ENCODE measurements at places on chromosomes 12 and 14.
A peak's percentile ranks its signal among the peaks of the same experiment; 100 is the strongest.

DNA sequence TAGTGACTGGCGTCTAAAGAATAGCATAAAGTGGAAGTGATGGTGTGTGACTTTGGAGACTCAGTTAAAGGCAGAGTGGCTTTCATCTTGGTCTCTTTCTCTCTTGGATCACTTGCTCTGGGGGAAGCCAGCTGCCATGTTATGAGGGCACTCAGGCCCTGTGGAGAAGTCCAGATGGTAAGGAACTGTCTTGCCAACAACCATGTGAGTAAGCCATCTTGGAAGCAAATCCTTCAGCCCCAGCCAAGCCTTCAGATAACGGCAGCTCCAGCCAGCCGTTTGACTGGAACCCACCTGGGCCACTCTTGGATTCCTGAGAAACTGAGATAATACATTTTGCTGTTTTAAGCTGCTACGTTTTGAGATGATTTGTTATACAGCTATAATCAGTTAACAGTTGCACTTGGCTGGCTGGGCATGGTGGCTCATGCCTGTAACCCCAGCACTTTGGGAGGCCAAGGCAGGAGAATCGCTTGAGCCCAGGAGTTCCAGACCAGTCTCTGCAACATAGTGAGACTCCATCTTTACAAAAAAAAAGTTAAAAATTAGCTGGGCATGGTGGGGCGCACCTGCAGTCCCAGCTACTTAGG lies 7.7 kb upstream of the LRRC23 start:
- DNase-seq = no peak

- no peak for DNase-seq
Observed at GRCh38 chr14:72600551-72601330, 293.2 kb downstream of the DPF3 start.

GRCh38 chr14:100813291-100813690 lies 12.6 kb upstream of the MEG3 start:
- no peak for DNase-seq

GRCh38 chr12:124796303-124796960 lies 67.2 kb downstream of the SCARB1 start:
- no peak for DNase-seq

- DNase-seq = no peak
Observed at GRCh38 chr14:85579942-85580341, 50.0 kb downstream of the FLRT2 start.

DNA sequence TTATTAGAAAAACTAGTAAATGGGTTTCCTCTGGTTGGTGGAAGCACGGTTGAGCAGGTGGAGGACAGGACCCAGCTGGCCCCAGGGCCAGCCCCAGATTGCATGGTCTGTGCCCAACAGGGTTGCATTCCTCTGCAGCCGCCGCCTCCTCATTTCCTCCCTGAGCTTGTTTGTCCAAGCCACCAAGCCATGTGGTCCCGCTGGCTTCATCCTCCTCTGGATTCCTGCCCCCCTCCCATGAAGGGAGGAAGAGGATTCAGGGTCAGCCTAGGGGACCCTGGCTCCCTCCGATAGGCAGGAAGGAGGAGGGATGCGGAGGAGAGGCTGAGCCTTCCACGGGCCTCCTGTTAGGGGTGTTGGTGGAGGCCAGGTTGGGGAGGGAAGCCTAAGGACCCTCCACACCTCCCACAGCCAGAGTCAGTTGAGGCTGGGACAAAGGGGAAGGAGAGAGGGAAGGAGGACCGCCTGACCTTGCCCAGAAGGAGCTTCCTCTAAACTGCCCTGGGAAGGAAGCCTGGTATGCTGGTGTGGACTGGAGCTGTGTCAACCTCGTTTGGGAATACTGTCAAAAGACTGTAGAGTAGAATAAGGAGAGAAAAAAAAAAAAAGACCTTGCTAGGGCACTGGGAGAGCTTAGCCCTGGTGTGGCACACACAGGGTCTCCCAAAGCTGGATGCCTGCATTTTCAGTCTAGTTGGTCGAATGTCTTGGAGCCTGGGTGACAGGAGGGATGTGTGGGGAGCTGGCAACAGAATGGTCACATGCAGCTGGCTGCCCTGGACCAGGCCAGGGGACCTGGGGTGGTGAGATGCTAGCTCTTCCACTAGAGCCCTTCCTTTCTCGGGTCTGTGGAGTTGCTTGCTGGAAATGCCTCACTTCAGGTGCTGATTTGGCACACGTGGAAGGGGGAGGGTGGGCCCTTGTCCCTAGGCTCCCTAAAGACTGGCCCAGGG lies 42.4 kb downstream of the PLEKHG3 start:
- no peak for DNase-seq

DNA sequence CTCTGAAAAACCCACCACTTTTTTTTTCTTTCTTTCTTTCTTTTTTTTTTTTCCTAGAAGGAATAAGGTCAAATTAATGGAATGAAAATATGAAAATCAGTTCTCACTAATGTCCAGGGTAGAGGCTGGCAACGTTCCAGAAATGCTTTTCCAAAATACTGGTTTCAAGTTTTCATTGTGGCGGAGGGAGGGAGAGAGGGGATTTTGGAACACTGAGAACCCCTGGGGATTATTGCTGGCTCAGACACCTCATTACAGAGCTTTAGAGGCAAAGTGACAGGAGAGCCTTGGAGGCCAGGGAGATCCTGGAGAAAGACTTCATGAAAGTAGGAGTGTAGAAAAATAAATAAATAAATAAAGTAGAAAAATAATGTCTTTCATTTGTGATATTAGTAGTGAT lies 45.4 kb downstream of the ALX1 start:
- no peak for DNase-seq

DNA sequence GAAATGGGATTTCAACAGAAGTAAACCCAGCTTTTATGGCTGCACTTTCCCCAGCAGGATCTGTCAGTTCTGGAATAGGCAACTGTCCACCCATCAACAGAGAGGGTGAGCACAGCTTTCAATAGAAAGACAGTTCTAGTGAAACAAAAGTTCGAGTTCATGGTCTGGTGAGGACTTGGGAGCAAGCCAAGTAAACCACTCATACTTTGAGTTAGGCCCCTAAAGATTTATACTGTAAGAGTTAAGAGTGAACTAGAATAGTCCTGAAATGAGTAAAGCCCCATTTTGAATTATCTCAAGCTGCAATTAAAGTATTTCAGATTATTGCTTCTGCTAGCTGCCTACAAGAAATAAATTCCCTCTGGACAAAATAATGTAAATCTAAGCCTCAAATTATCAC lies 82.6 kb downstream of the METTL25 start:
- DNase-seq = no peak

DNA sequence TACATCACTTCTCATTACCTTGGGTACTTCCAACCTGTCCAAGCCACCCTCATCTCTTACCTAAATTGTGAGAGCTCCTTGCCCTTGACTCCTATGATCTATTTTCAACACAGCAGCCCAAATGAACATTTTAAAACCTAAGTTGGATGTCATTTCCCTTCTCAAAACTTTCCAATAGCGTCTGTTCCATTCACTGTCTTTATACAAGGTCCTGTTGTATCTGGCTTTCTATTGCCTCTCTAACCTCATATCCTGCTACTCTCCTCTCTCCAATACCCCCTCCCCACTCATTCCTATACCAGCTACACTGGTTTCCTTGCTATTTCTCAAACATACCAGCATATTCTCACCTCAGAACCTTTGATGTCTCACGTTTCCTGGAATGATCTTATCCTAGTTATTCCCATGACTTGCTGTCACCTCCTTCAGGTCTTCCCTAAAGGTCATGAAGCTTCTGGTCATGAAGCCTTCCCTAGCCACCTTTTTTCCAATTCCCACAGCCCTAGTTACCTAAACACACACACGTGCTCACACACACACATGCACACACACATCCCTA lies 4.1 kb upstream of the KANSL2 start:
- DNase-seq = no peak

GRCh38 chr14:29262979-29263378 lies 496.4 kb downstream of the FOXG1 start:
- no peak for DNase-seq

DNA sequence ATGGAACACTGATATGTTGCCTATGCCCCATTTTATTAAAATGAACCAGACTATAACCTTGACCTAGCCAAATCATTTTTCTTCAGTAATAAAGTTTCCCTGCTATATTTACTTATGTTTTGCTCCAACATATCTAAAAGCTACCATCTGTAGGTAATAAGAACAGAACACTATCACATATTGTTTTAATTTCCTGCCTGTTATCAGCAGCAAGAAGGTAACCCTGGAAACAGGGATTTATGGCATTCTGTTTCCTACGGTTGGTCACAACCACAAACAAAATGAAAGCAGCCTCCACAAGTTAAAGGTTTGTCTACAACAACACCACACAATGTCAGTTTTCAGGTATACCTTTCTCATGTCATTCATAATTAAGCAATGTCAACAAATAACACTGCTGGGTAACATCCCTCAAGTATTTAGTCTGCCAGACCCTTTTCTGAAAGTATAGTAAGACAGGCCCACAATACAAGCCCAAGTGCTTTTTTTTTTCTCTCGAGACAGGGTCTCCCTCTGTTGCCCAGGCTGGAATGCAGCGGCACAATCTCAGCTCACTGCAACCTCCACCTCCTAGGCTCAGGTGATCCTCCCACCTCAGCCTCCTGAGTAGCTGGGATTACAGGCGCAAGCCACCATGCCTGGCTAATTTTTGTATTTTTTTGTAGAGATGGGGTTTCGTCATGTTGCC lies 25.5 kb downstream of the GCH1 start:
- DNase-seq = peak; percentile 32

DNA sequence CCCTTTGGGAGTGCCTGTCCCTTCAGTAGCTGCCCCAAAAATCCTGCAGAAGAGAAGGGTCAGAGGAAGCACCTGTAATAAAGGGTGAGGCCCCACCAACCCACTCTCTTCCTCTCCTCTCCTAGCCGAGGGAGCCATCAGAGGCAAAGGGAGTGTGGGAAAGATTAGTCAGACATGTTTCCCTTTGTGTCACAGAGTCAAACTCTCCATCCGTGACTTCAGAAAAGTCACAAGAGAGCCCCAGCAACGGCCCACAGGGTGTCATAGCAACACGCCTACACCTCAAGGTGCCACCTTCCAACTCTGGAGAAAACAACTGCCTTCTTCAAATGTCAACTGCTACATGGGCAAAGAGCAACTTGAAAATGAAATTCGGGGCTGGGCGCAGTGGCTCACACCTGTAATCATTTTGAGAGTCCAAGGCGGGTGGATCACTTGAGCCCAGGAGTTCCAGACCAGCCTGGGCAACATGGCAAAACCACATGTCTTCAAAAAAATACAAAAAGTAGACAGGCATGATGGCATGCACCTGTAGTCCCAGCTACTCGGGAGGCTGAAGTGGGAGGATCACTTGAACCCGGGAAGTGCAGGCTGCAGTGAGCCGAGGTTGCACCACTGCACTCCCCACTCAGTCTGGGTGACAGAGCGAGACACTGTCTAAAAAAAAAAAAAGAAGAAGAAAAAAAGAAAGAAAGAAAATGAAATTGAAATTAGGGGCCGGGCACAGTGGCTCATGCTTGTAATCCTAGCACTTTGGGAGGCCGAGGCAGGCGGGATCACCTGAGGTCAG lies 17.7 kb upstream of the CD27 start:
- no peak for DNase-seq

GRCh38 chr12:124096869-124097434 lies 123.9 kb downstream of the ZNF664 start:
- no peak for DNase-seq

DNA sequence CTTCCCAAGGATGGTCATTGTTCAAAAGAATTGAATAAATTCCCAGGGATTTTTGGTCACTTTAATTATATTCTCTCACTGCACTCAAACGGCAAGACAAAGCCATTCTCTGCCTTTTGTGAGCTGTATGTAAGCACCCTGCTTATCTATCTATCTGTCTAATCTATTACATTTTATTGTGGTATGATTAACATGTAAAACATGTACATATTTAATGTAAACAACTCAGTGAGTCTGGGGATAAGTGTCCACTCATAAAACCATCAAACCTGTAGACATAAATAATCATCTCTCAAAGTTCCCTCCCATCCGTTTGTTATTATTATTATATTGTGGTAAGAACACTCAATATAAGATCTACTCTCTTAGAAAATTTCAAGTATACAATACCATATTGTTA lies 167.1 kb downstream of the CAND1 start:
- DNase-seq = peak; percentile 54

DNA sequence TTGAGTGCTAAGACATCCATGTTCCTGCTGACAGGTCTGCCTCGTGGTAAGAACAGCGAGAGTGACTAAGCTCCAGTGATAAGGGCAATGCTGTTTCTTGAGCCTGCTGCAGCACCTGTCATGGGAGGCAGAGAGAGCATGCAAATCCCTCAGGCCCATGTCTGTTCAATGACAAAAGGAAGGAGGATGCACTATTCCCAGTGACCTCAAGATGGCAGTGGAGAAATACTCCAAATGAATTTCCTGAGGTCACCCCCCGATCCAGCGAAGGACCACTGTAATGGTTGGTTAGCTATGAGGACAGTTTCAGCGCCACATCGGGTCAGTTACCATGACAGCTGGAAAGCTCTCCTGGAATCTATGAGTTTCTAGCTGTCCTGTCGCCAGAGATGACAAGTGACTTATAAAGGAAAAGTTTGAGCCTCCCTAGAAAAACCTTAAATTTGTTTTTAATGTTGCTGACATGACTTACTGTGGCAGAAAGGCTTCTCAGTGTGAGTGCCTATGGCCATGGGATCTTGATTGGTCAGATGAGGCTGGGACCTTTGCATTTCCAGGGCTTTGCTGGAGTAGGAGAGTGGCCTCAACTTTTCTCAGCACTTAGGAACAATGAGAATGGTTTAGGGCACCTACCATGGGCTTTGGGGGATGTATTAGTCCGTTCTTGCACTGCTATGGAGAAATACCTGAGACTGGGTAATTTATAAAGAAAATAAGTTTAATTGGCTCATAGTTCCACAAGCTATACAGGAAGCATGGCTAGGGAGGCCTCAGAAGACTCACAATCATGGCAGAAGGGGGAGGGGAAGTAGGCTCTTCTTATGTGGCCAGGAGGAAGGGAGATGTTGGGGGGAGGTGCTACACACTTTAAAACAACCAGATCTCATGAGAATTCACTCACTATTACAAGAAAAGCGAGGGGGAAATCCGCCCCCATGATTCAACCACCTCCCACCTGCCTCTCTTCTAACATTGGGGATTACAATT lies 88.0 kb upstream of the TMEM260 start:
- peak; percentile 48 for DNase-seq

GRCh38 chr12:63843254-63843720 lies 1.2 kb upstream of the SRGAP1 start:
- DNase-seq = no peak

- no peak for DNase-seq
Observed at GRCh38 chr12:49279706-49280159, 14.9 kb downstream of the TUBA1C start.

- no peak for DNase-seq
Observed at GRCh38 chr12:685388-685787, 22.1 kb upstream of the NINJ2 start.

DNA sequence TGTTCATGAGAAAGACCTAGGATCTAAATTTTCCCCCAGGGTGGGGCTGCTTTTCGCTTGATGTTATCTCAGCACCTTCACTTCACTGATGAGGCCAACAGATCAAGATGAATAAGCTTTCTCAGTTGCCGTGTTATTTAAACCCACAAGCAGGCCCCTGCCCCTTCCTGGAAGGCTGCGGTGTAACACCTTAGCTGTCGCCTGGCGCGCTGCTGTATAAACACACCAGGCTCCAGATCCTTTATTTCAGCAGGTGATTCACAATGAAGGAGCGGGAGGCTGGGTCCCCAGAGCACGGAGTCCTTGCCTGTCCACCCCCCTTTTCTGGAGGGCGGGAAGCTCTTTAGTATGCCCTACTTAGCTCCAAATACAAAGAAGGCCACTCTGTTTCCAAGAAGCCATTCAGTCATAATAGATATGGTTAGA lies 515.4 kb downstream of the FUT8 start:
- DNase-seq = no peak

Measured in fibroblast of villous mesenchyme (primary cell).